Stimulated activated CD4-positive, alpha-beta T cell treated with anti-CD3 and anti-CD28 coated beads, Interleukin-2, amount 100 ng/mL, for 24 hours (primary cell): ENCODE measurements at places on chromosomes 1 and 21.

DNA sequence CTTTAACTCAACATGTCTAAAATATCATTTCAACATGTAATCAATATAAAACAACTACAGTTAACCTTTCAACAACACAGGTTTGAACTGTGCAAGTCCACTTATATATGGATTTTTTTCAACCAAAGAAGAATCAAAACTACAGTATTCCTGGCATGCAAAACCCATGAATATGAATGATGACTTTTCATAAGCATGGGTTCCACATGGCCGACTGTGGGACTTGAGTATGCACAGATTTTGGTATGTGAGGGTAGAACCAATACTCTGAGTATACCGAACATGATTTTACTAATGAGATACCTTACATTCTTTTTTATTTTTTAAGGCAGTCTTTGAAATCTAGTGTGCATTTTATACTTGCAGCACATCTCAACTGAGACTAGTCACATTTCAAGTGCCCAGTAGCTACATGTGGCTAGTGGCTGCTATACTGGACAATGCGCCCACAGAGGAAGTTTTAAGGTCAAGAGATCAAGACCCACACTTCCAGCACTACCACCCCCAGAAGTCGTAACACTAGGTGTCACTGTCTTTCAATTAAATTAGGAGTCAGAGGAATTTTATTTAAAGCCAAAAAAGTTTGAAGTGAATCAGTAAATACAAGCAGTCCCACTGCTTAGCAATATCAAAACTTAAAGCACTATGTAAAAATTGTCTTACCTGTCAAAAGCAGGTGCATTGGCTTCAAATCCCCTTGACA is 40.0 kb downstream of the SYNJ1 start:
- no peak for DNase-seq

- DNase-seq = no peak
These were observed 41.6 kb downstream of the NUAK2 start for GRCh38 chr1:205279986-205280385.

GRCh38 chr21:32001390-32001789 is 128.6 kb downstream of the HUNK start:
- DNase-seq = no peak

GRCh38 chr1:41225495-41225894 is 16.6 kb downstream of the SCMH1 start:
- no peak for DNase-seq

DNA sequence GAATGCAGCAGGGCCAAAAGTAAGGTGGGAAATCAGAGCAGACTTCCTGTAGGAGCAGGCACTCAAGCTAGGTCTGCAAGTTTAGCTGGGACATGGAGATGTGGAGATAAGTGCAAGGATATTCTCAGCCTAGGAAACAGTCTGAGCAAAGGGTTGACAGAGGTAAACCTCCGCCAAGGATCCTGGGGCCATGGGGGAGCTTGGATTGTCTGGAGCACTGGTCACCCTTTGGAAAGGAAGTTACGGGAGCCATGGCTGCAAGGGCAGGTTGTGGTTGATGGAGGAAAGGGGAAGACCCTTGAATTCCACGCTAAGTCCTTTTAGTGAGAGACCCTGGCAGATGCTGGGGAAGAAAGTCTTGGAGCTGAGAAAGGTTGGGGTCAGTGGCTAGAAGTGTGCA is 150.9 kb downstream of the PTPRU start:
- no peak for DNase-seq

DNA sequence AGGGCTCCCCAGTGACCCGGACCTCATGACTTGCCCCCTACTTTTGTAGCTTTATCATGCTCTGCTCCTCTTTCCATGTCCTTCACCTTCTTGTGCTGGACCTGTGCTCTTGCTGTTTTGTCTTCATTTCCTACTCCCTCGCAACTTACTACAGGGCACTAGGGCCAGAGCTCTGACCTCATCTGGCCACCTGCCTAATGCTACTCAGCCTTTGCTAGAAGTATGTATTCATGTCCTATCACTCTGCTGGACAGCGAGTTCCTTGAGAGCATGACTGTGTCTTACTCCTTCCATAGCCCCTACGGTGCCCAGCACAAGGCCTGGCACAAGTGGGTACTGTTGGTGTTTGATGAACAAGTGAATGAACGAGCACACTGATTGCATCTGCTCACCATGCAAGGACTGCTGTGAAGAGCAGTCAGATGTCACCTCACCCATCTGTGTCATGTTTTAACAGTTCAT is 1.9 kb downstream of the MTFR1L start:
- no peak for DNase-seq

GRCh38 chr1:51417496-51418383 is 87.4 kb upstream of the TTC39A start:
- no peak for DNase-seq

- no peak for DNase-seq
These were observed 310.2 kb upstream of the AJAP1 start for GRCh38 chr1:4344065-4344732.

DNA sequence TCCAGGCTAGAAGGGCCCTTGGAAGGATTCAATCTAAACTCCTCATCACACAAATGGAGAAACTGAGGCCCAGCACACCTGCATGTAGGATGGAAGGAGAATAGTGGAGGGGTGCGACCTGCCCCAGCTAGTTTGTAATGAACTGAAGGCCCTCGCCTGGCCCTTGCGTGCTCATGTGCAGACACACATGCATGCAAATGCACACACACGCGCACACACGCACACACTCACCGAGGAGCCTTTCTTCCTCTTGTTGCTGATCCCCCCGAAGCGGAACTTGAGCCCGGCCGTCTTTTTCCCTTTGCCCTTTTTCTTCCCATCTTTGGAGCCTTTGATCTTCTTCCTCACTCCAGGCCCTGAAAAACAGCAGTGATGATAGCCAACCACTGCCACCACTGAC is 27.9 kb downstream of the CHD5 start:
- DNase-seq = no peak

DNA sequence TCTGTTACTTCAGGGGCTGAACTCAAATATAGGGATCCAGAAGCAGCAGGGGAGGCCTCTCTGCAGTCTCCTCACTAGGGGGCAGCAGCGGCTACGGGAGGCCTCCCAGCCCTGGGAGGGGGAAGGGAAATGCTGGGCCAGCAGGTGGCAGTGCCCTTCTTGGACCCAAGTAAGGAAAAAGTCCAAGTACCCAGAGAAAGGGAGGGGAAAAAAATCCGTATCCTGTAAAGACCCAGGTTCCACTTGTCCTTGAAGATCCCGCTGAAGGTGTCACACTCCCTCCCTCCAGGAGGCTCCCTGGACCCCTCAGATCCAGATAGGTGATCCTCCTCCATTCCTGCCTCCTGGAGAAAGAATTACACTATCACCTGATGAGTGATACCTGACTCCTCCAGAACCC is 14.1 kb upstream of the NUAK2 start:
- DNase-seq = peak; percentile 84

- DNase-seq = no peak
These were observed 33.1 kb downstream of the PGBD5 start for GRCh38 chr1:230392920-230393521.

GRCh38 chr1:59289570-59289969 is 7.3 kb upstream of the FGGY start:
- no peak for DNase-seq

- DNase-seq = no peak
These were observed 68.6 kb upstream of the PALMD start for GRCh38 chr1:99577313-99577712.

- DNase-seq = peak; percentile 34
These were observed 570 bp upstream of the PEX10 start for GRCh38 chr1:2412773-2413494.

- DNase-seq = peak; percentile 34
These were observed 166.7 kb downstream of the ADGRL4 start for GRCh38 chr1:78839704-78840277.

DNA sequence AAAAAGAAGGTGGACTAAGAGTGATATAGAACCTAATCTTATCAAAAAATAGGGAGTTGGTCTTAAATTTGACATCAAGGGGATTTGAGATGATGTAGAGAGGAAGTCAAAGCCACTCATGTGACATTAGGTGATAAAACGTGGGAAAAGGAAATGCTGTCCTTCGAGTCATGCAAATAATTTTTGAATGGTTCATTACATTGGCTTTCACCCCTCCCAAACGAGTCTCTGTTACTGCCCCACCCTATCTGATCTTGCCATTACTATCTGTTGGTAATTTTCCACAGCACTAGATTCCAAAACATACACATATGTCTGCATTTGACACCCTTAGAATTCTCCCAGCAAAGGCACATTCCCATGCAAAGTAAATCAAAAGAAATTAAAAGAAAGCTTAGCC is 531.1 kb upstream of the ADAMTS5 start:
- no peak for DNase-seq

GRCh38 chr21:45551316-45551715 is 9.1 kb upstream of the SLC19A1 start:
- DNase-seq = peak; percentile 45

DNA sequence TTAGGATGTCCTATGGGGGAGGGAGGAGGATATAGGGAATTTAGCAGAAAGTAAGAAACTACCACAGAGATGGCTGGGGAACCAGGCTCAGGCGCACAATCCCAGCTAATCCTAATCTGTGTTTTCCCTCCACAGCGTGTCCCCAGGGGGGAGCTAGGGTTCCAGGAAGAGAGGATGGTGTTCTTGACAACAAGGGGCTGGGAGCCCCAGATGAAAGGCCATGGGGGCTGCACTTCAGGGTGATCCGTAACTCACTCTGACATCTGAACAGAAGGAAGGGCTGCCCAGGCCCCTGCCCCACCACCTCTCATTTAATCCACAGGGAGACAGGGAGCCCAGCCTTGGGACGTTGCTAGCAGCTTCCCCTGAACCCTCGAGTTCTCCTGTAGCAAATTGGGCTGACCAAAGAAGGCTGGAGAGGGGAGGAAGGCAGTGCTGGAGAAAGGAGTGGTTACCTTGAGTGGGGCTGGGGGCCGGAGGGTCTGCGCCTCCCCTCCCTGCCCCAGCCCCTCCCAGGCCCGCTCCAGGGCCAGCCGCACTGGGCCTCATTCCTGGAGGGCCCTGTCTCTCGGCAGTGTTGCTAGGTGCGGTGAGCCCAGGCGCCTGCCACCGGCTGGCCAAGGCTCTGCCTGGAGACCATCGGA is 131.7 kb downstream of the TMEM53 start:
- DNase-seq = no peak

GRCh38 chr1:229964281-229964680 is 102.8 kb upstream of the GALNT2 start:
- DNase-seq = no peak

DNA sequence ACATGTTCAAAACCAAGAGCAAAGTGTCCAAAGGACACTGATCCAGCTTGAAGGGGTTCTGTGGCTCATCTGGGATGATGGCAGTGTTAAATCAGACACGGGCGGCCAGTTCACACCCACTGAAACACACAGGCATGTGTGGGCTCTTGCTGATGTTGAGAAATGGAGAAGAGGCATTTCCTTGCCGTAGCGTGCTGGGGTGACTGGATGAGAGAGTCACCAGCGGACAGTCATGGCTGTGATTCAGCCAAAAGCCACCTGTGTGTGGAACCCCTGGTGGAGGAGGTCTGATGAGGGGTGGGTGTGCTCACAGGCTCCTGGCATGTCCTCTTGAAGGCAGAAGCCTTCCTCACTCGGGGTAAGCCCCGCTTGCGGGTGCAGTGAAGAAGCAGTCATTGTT is 7.2 kb downstream of the C1orf35 start:
- DNase-seq = peak; percentile 1

- peak; percentile 22 for DNase-seq
These were observed 33.0 kb downstream of the LAMC2 start for GRCh38 chr1:183218971-183219615.

DNA sequence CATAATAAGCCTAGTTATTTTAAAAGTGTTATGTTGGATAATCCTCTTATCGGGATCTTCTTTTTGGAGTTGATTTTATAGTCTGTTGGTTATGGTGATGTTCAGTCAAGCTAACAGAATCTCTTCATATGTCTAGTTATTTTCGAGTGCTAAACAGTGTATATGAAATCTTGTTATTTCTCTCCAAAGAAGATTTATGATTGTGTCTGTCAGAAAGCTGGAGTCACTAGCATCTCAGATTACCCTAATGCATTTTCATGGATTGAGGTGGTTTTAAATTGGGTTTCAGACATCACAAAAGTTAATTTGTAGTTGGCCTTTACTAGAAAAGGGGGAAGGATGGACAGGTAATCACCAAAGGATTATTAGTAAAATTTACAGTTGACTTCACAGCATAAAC is 13.3 kb downstream of the MAEL start:
- DNase-seq = no peak

DNA sequence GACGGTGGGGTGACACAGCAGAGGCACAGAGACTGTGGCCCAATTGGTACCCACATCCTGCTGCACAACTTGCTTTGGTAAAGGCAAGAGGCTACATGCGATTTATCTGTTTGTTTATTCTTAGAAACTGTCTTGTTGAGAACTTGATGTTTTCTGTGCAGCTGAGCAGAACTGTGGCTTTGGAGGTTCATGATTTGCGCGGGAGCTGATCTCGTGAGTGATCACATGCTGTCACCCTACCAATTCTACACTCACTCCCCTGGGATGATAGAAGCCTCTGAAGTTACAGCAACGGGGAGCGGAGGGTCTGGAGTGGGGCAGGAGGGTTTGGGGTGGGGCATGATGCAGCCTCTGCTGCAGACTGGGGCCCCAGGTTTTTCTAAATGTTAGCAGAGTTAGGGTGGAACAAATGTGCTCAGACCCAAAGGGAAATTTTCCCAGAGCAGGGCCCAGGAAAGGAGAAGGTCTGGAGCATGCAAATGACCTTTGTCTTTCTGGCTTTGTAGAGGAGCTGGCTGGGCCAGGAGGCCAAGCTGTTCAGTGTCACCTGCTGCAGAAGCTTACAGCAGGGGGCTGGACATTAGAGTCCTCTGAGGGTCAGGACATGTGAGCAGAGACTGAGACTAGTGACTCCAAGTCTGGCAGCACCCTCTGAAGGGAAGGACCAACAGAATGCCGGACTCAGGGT is 83.6 kb downstream of the GRIK3 start:
- DNase-seq = no peak

DNA sequence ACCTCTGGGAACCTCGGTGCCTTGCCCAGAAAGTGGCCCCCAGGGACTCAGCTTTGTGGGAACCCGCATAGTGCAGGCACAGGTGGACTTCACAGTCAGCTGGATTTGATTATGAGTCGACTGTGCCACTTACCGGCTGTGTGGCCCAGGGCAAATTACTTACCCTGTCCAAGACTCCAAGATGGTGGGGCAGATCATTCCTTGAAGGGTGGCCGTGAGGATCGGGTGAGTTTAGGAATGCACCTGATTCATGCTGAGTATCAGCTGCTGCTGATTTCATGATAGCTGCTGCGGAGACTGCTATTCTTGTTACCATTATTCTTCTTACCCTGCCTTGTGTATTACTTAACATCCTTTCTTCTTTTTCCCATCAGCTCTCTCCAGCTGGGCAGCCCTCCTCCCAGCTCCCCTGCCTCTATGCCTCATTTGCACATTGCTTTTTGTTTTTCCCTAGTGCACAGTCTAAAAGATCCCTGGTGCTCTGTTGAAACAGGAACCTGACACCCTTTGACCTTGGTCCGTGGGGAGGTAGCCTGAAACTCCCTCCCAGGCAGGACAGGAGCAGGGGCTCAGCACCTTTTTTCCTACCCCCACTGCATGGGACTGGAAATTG is 40.5 kb upstream of the FHAD1 start:
- DNase-seq = no peak
